Neural progenitor cell (in vitro differentiated cells): ENCODE measurements at places on chromosomes 6 and 20. TPM values are rescaled to one million over a fixed set of nuclear protein-coding genes. Genes with fewer than 3 reads are reported as not detected.
A peak's percentile ranks its signal among the peaks of the same experiment; 100 is the strongest.

- no peak for DNase-seq
Observed at GRCh38 chr20:62624325-62624690, 18.0 kb upstream of the SLCO4A1 start.

GRCh38 chr6:7145885-7146828, 38.4 kb downstream of the RREB1 start:
- no peak for DNase-seq

GRCh38 chr20:38426006-38426897, 8.9 kb downstream of the SNHG17 start:
- no peak for DNase-seq

GRCh38 chr20:38748861-38749149, 545 bp downstream of the ACTR5 start:
- DNase-seq = no peak

- DNase-seq = no peak
Observed at GRCh38 chr6:89836639-89837222, 7.1 kb downstream of the CASP8AP2 start.

GRCh38 chr20:3728876-3729275, 3.6 kb upstream of the HSPA12B start:
- DNase-seq = no peak

DNA sequence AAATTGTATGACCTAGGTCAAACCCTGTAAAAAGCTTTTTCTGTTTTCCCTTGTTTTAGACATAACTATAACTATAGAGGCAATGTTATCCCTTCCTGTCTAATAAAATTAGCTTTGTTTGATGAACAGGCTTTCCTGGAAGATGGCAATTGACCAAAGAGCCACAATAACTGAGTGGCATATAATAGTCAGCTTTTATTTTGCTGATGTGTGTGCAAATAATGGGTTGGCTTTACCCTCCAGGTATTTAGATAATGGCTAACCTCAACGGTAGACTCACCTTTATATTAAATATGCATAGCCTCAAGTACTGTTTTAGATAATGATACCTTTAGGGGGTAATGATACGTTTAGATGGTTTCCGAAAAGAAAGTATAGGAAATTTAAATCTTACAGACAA, 15.0 kb downstream of the TBXT start:
- no peak for DNase-seq

GRCh38 chr6:21785164-21785563, 191.6 kb downstream of the SOX4 start:
- DNase-seq = no peak

GRCh38 chr6:122997541-122998150, 1.6 kb downstream of the CLVS2 start:
- no peak for DNase-seq

- no peak for DNase-seq
Observed at GRCh38 chr6:55833284-55833683, 42.1 kb downstream of the BMP5 start.

- peak; percentile 46 for DNase-seq
Observed at GRCh38 chr20:51393571-51393970, 148.9 kb downstream of the NFATC2 start.

DNA sequence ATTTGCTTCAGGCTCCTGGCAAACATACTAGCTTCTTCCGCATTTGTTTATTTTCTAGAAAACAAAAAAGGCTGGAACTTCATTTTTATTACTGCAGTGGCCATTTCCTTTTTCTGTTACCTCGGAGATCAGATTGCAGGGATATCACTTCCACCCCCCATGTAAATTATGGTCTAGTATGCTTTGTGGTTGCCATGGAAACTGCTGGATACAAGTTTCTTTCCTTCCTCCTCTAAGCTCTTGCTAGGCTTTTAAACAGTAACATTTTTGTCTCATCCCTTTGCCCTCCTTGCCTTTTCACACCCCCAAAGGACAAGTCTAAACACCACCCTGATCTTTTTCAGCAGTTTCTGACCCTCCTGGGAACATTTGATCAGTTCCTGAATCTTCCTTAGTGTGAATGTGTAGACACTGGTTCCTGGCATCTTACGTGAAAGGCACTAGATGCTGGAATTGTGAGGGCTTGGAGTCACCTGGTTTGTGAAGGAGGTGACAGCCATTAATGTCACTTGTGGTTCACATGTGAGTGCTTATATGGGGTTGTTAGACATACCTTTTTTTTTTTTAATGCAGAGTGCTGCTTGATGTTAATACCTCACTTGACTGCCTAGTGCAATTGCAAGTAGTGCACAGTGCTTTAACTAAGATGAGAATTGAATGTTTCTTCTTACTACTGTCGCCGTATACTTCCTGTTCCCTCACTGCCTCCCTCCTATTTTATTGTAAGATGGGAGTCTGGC, 181.6 kb downstream of the JARID2 start:
- DNase-seq = no peak

GRCh38 chr6:25137480-25137879, 141.7 kb upstream of the CARMIL1 start:
- no peak for DNase-seq

- DNase-seq = peak; percentile 15
Observed at GRCh38 chr6:130583268-130583667, 217.5 kb downstream of the TMEM200A start.

GRCh38 chr20:44405257-44405656, 49.8 kb downstream of the HNF4A start:
- no peak for DNase-seq

DNA sequence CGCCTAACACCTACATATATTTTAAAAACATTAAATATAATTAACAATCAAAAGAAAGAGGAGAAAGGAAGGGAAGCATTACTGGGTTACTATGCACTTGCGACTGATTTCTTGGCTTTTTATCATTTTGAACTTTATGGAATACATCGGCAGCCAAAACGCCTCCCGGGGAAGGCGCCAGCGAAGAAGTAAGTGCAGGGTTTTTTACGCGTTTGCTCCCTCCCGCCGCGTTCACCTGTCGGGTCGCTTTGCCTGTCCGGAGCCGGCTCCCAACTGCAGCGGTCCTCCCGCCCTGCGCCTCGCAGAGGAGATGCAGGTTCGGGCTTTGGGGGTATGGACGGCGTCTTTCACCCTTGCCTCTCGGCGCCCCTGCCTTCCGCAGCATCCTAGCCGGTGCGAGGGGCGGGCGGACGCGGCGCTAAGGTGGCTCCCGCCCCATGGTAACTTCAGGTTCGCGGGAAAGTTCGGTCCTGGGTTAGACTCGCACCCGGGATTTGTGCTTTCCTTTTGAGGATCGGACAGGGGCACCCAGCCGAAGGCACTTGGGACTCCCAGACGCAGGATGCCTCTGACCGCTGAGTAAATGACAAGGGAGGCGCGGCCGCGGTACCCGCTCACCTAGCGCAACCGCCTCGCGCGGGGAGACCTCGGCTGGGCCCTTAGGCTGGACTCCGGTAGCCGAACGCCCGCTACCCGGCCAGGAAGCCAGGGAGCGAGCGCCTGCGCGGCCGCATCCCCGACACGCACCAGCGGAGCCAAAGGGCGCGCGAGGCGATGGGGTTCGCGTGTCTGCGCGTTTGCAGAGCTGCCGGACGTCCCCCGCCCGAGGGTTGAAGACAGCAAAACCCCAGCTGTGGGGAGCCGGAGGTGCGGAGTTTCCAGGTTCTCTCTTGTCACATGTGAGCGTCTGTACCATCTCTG, 891 bp downstream of the RSPO3 start:
- peak; percentile 69 for DNase-seq

- no peak for DNase-seq
Observed at GRCh38 chr6:137102050-137102848, 57.5 kb upstream of the IL20RA start.

GRCh38 chr20:34475979-34476736, 40.1 kb upstream of the DYNLRB1 start:
- peak; percentile 8 for DNase-seq

GRCh38 chr6:39230654-39231035, 1.4 kb upstream of the KCNK5 start:
- DNase-seq = no peak

DNA sequence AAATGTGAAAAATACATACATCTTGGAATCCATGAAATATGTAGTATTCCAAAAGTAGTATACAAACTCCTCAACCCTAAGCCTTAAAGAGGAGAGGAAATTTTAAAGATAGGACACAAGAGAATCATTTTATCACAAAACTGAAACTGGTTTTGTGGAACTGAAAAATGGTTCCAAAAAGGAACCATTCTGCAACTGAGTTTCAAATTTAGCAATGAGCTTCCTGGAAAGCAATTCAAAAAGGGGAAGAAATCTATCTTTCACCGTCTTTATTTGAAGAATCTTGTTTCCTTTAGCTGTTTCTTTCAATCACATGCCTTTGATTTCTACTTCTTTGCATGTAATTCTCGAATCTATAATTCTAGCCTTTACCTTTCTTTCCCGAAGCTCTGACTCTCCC, 32.2 kb upstream of the LAMP5 start:
- no peak for DNase-seq

DNA sequence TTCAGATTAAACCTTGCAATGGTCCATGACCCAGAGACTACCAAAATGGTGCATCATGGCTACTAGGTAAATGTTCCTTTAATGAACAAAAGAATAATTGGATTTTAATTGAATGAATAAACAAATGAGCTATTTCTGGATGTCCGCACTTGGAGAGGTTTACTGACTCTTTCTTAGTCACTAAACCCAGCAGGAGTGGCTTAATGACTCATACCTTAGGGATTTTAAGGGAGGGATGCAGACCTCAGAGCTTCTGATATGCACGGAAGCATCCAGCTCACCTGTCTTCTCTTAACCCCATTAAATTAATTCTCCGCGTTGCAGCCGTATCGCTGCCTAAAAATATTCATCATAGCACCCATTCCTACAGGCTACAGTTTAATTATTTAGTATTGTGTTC, 970.0 kb upstream of the SLC35B3 start:
- no peak for DNase-seq

GRCh38 chr6:7142918-7143475, 35.2 kb downstream of the RREB1 start:
- no peak for DNase-seq

GRCh38 chr6:145723646-145724045, 11.7 kb downstream of the EPM2A start:
- no peak for DNase-seq

DNA sequence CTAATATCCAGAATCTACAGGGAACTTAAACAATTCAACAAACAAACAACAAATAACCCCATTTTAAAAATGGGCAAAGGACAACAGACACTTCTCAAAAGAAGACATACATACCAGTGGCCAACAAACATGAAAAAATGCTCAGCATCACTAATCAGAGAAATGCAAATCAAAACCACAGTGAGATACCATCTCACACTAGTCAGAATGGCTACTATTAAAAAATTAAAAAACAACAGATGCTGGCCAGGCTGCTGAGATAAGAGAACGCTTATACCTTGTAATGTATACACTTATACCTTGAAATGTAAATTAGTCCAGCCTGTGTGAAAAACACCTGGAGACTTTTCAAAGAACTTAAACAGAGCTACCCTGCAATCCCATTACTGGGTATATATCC, 166.8 kb downstream of the IBTK start:
- DNase-seq = no peak

SLC22A7 gene
- total RNA-seq = not detected in 2 replicates

TFAP2D gene
- not detected in 2 replicates for total RNA-seq

SAMD3 gene
- total RNA-seq = 0.19 and 2.0 TPM in 2 replicates

MCHR2 gene
- not detected in 2 replicates for total RNA-seq

PDSS2 gene
- 11.6 and 14.9 TPM in 2 replicates for total RNA-seq

TULP4 gene
- 143 and 252 TPM in 2 replicates for total RNA-seq

TMEM239 gene
- not detected in 2 replicates for total RNA-seq

HLA-DPA1 gene
- 1.5 and 2.8 TPM in 2 replicates for total RNA-seq

HS3ST5 gene
- 0.34 and 0.37 TPM in 2 replicates for total RNA-seq
